ENCODE measurements at places on chromosomes 2 and 18.

GRCh38 chr2:10297959-10298531 is 4.7 kb upstream of the HPCAL1 start:
- peak; percentile 70 for DNase-seq

DNA sequence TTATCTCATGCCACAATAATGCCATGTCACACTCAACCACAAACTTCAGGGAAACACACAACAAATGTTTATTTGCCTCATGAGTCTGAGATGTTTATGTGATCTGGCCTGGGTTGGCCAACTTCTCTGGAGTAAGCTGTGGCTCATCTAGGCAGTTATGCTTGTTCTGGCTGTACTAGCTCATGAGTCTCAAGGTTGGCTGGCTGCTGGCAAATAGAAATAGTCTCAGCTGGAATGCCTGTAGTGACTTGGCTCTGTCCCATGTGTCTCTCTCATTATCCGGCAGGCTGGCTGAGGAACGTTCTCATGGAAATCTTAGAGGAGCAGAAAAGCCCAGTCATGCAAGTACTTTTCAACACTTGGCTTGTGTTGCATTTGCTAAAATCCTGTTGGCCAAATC is 234.9 kb upstream of the CDH2 start:
- DNase-seq, result no peak

GRCh38 chr2:176479961-176480360 is 210.7 kb downstream of the MTX2 start:
- no peak for DNase-seq

GRCh38 chr18:13568443-13569392 is 157.6 kb downstream of the FAM210A start:
- DNase-seq, result peak; percentile 78

DNA sequence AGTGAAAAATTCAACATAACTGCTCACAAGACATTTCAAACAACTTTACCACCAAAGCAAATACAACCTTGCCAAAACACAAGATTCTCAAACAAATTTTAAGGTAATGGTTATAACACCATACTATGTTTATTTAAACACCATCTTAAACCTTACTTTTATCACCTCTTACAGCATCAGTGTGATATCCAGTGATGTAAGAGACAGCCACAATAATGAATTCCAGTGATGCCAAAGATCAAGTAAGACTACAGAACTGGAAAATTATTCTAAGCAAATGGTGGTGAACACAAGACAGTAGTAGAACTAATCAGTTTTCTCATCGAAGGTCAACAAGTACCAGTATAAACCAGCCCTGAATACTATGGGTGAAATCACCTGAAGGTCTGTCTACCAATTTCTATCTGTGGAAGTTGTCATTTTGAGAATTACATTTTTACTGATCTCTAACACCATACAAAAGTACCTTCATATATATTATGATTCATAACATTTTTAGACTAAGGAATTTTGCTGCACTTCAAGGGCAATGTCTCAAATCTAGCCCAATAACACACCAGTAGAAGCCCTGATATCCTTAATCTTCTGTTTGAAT is 146.2 kb downstream of the RBMS1 start:
- no peak for DNase-seq

- DNase-seq, result peak; percentile 62
Observed at GRCh38 chr2:241804326-241805229, 4.4 kb upstream of the NEU4 start.

DNA sequence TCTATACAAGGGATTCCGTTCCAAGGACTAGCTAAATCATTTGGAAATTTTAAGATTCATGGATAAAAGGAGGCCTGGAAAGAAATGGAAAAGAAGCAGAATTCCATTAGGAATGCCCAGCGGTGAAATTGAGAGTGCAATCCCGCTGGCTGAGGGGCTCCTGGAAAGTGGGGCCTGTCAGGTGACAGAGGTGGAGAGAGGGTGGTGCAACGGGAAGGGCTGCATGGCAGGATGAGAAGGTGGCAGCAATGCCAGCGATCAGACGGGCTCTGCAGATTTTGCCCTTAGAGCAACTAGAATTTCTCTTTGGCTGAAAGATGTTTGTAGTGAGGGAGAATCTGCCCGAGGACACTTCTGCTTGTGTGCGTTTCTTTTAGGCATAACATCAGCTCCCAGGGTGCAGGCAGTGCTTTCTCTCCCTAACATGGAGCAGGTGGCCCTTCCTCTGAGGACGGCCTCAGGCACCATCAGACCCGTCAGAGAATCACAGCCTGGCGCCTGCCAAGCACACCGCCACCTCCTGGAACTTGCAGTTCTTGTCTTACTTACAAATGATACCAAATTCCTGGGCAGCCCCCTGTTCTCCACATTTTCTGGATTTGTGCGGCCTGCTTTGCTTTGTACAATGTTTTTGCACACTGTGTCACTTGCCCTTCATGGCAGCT is 261.6 kb downstream of the NDUFA10 start:
- no peak for DNase-seq

DNA sequence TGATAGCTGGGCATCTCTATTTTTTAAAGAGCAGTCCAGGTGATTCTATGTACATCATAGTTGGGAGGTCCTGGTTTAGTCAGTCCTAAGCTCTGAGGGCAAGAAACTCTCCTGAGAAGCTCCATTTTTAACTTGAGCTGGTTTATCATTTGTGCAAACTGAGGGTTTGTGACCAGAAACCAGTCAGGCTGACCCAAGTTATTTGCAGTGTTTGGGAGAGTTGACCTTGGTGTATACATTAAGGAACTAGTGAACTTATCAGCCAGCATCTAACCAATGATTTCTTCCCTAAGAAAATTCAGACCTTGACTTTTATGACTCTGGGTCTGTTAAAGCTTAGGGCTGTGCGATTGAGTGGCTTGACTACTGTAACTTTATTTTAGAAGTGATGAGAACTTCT is 10.6 kb upstream of the MGAT5 start:
- DNase-seq, result no peak

DNA sequence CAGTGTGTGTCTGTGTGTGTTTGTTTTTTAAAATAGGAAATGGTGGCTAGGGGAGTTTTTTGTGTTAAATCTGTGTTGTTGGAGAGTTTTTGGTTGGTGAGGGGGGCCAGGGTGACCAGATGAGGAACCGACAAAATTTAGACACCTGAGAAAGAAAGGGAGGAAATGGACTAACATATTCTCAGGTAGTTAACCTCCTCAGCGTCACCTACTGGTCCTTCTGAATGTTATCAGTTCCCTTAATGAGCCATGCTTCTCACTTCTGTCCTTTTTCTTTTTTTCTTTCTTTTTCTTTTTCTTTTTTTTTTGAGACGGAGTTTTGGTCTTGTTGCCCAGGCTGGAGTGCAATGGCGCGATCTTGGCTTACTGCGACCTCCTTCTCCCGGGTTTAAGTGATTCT is 107.0 kb downstream of the FMNL2 start:
- no peak for DNase-seq

DNA sequence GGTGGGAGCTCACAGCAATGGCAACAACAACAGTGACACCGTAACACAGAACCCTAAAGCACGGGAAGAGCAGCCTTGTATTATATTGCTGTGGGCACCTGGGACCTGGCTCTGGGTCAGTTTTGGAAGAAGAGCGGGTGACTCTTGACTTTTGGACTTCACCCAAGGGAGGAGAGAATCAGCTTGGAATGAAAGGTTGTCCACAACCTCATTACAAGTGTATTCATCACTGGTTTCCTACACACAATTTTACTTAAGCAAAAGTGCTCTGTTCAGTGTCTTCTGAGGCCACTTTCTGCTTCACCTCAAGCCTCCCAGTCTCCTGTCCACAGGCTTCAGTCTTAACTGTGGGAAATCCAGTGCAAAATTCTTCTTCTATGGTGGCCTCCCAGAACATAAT is 263.8 kb downstream of the KCNE4 start:
- DNase-seq, result no peak

DNA sequence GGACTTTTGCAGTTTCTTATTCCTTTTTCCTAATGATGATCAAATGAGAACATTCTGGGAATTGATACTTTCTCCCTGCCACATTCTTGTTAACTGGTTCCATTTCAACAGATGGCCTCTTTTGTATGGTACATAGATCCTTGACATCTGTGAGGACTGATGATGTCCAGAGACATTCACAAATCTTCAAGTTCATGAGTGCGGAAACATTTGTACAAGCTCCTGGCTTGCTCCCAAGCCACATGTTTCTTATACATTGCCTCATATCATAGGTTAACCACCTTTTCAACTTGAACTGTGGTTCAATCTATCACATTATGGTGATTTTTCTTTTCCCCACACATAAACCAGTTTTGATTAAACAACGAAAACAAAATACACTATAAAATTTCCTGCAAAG is 267.3 kb downstream of the CLIP4 start:
- DNase-seq, result no peak

DNA sequence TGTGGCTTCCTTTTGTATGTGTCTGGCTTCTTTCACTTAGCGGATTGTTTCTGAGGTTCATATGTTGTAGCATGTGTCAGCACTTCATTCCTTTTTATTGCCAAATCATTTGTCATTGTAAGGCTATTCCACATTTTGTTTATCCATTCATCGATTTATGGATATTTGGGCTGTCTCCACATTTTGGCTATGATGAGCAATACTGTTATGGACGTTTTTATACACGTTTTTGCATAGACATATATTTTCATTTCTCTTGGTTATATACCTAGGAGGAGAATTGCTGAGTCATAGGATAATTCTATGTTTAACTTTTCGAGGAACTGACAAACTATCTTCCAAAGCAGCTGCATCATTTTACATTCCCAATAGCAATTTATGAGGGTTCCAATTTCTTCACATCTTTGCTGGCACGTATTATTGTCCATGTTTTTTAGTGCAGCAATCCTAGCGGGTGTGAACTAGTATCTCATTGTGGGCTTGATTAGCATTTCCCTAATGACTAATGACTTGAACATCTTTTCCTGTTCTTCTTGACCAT is 48.1 kb upstream of the TBC1D8 start:
- DNase-seq, result no peak

- DNase-seq, result no peak
Observed at GRCh38 chr2:222903234-222904220, 42.7 kb downstream of the ACSL3 start.

DNA sequence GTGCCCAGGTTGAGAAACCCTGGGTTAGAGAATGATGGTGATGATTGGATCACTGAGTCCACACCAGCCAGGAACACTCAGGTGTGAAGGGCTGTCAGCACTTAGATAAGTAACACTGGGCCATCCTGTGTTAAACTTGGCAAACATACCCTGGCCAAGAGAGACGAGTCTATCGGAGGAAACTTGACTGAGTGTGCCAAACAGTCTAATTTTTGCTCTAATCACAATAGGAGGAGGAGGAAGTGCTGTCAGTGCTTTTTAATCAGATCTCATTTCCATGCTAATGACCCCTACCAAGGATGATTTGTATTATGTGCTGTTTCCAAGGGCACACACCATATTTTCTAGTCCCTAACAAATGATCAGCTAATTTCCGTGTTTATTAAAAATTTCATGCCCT is 63.8 kb upstream of the SEC11C start:
- DNase-seq, result no peak

DNA sequence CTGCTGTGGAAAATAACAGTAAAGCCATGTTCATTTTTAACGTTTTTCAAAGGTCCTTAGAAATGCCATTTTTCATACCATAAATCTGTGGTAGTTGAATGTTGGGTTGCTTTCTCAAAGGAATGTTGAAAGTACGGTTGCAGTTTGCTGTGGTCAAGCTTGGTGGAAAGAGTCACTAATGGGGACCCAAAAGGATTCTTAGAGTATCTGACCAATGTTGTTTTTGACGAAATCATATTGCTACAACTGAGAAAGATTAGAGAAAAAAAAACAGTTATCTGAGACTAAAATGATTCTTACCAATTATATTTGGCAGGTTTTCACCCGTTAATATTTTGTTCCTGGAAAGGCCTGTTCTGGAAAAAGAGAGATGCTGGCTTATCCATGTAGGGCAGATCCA is 439.5 kb upstream of the ETAA1 start:
- no peak for DNase-seq

DNA sequence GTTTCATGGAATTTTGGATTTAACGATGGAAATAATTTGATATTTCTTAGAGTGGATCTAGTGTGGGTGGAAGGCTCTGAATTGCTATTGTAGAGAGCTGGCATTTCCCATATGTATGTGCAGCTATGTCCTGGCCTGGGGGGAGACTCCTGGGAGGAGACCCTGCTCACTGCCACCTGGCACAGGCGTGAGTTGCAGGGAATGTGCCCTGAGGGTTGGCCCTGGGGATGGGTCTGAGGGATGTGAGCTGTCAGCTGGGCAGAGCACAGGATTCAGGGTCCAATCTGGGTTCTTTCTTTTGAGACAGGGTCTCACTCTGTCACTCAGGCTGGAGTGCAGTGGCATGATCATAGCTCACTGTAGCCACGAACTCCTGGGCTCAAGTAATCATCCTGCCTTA is 120.2 kb downstream of the CLIP4 start:
- DNase-seq, result no peak

- no peak for DNase-seq
Observed at GRCh38 chr2:67797801-67798540, 264.8 kb downstream of the C1D start.

- no peak for DNase-seq
Observed at GRCh38 chr2:17962876-17963275, 84.4 kb downstream of the KCNS3 start.

GRCh38 chr2:181231886-181232621 is 225.1 kb upstream of the ITGA4 start:
- no peak for DNase-seq

GRCh38 chr2:28901202-28901601 is 6.7 kb downstream of the WDR43 start:
- DNase-seq, result no peak

DNA sequence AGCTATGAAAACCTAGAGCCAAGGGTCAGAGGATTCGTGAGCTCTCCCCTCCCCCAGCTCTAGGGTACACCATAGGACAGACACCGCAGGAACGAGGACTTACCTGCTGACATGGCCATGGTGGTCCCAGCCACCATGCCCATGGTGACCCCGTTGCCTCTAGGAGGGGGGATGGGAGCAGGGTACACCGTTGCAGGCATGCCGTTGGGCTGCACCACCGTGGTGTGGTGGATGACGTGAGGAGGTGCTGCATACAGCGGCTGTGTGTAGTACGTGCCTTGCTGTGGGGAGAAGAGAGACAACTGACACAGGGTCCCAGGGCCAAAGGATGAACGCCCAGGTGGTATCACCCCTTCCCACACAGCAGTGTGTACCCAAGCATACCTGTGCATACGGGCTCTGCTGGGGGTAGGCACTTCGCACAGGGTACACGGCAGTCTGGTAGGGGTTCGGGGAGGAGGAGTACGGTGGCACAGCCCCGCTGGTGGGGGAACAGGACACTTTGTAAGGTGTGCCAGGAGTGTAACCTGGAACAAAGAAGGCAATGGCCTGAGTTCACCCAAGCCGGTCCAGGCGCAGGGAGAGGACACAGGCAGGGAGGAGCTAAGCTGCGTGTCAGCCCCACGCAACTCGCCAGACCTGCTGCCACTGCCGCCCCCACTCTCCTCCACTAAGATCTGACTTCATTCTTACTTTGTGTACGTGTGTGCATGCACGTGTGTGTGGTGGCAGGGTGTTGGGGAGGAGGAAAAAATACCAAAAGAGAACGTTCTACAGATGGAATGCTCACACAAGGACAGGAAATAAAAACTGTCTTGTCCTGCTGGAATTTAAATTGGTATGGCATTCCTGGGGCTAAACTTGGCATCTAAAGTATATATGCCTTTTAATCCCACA is 37.8 kb downstream of the FAM168B start:
- no peak for DNase-seq

- peak; percentile 9 for DNase-seq
Observed at GRCh38 chr2:98895901-98896300, 40.1 kb downstream of the CRACDL start.

Data from activated T-cell treated with anti-CD3 and anti-CD28 coated beads, Interleukin-2, amount 50 U/mL, for 48 hours (primary cell).